ENCODE measurements at places on chromosomes 3 and 15.

DNA sequence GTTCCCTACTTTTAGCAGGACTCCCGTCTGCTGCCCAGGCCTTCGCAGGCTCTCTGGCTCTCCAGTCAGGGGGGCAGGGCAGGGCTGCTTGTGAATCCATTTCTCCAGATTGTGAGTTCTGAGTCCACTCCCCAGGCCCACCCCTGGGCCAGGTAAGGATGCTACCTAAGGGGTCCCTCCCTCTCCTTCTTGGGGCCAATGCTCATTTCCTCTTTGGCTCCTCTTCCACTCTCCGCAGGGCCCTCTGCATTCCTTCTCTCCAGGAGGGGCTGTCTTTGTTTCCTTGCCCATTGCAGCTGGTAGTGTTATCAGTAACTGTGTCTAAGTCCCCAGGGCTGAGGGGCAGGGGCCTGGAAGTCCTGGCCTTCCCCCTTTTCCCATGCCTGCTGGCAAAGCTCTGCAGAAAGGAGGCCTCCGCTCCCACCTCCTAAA, 13.0 kb upstream of the CACNA2D2 start:
- DNase-seq: no peak

DNA sequence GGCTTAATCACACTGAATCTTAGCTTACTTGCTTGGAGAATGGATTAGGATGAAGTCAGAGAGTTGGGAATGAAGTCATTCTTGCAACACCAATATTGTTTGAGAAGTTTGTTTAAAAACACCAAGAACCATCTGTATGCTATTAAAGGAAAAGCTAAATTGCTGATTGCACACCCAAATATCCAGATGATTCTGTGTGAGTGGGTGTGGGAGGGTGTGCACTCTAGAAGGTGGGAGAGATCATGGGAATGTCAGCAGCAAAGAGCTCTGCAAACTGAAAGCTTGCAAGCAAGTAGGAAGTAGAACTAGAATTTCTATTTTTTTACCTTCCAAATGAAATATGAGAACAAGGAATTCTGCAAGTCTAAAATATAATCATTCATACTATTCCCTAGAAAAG, 364.9 kb downstream of the NR2F2 start:
- DNase-seq: no peak

DNA sequence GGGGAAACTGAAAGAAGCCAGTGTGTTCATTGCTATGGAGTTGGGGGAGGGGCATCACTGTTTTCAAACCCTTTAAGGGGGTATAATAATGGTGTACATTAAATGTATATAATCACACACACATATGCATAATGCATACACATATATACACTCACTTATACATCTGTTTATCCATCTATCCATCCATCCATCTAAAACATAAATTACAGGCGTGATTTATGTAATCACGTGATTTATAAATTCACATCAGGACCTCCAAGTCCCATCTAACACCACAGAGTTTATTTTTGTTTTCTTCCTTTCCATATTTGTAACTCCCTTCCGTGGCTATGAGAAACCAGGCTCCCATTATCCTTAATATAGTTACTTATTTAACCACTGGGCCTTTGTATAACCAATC, 39.8 kb downstream of the GRAMD1C start:
- DNase-seq: no peak

- DNase-seq: no peak
Measured at GRCh38 chr3:101809178-101810021, 30.4 kb downstream of the NXPE3 start.

DNA sequence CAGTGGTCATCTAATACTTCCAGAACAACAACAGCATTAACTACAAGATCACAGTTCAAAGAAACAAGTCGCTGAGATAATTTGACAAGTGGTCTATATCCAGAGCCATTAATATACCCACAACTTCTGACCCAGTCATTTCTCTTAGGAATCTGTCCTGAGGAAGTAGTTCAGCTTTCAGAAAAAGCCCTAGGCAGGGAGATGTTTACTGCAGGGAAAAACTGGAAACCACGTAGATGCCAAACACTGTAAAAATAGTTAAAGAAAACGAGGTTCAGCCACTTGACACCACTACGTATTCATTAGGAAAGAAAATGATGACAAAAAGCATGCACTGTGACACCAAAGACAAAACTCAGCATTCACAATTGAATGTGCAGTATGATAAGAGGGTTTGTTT, 22.3 kb upstream of the CDCP1 start:
- DNase-seq: no peak

GRCh38 chr3:154421083-154421482, 8.9 kb downstream of the GPR149 start:
- DNase-seq: no peak

DNA sequence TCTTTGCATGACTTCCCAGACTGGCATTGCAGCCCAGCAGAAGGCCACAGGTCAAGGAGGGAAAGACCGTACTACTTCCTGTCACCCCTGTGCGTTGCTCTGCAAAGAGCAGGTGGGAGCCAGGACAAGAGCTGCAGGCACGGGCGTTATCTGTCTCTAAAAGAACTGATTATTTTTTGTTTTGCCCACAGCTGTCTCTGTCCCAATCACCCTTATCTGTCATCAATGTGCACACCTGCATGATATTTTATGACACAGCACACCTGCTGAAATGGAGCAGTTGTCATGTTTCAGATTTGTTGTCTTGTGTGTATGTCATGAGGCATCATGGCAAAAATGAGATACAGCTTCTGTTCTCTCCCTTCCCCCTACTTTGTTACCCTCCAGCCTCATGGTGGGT, 58.8 kb downstream of the SLCO3A1 start:
- no peak for DNase-seq

GRCh38 chr3:52143616-52144015, 10.6 kb downstream of the POC1A start:
- DNase-seq: no peak

DNA sequence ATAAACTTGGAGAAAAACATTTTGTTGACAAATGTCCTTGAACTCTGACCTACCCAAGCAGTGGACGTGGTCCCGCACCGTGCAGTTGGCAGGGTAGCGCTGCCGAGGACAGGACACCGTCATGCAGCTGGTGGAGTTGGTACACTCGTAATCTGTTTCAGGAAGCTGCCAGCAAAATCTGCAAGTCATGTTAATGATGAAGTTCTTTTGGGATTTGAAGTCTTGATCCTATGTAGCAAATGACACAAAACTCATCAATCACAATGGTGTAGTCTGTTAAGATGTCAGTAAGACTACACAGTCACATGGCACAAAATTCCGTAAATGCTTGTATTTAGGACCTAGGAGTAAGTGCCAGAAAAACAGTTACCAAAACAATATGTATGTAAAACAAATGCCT, 5.5 kb downstream of the TM2D3 start:
- no peak for DNase-seq

DNA sequence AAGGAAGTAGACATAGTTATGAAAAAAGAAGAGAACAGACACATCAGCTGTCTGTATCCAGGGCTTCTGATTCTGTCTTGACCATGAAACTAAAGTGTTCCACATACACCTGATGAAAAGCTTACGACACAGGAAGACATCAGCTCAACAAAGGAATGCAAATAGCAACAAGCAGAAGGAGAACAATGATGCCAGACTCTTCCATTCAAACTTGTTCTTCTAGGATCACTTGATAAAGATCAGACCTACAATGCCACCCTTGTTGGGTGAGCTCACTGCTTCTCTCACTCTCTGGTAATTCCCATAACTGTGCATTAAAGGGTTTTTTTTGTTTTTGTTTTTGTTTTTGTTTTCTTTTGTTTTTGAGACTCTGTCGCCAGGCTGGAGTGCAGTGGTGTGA, 49.7 kb downstream of the GATM start:
- no peak for DNase-seq

- DNase-seq: no peak
Measured at GRCh38 chr15:65210770-65211481, at the start of gene CILP. CILP (minus strand) TSS chr15:65211473; CDS start chr15:65209755, 1,718 bp downstream.

DNA sequence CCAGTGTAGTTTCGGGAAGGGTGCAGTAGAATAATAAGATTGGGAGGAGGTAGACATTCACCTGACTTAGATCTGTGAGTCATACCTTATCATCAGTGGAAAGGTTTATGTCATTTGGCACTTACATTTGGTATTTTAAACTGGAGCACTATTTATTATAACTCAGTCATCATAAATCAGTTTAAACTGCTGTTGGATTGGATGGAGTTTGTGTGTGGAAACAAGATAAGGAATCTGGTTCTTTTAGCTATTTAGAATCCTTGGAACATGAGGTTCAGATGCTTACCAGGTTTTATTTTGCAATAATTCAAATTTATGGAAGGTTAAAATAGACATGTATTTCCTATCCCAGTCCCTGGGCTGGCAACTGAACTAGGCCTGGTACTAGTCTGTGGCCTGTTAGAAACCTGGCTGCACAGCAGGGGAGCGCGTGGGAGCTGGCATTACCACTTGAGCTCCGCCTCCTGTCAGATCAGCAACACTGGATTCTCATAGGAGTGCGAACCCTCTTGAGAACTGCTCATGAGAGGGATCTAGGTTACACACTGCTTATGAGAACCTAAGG, 34.5 kb downstream of the ZFAND6 start:
- DNase-seq: peak; percentile 16

DNA sequence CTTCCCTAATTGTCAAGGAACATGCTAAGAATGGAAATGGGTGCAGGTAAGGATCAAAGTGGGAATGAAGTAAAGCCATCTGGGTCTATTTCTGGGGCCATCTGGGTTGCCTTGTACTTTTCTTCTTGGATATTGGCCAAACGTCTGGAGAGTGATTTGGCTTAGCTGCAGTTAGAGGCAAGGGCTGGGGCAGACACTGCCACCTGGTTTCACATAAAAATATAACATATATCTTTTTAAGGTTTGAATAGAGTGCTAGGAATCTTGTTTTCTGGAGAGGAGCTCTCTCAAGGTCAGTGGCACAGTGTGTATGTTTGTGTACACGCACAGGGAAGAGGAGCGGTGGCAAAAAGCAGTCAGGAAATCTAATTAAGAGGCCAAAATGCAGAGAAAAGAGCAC, 24.7 kb upstream of the EOMES start:
- no peak for DNase-seq

DNA sequence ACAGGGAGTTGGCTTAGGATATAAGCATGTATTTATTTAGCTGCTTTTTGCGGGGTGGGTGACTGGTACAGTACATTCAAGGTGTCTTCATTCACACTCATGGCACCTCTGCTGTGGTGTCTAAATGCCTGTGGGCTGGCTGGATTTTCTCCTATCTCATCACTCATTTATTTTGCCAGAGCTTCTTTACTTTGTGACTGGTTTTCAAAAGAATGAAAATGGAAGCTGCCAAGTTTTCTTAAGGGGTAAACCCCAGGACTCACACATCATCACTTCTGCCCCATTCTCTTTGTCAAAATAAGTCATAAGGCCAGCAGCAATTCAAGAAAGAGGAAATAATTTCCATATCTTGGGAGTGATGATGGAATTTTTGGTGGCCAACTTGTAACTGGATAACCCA, 493.4 kb upstream of the ALCAM start:
- DNase-seq: peak; percentile 31
